ENCODE measurements at places on chromosomes 7 and 10.

- peak; percentile 52 for DNase-seq
Observed at GRCh38 chr10:72257051-72257892, 16.5 kb upstream of the DDIT4 start.

DNA sequence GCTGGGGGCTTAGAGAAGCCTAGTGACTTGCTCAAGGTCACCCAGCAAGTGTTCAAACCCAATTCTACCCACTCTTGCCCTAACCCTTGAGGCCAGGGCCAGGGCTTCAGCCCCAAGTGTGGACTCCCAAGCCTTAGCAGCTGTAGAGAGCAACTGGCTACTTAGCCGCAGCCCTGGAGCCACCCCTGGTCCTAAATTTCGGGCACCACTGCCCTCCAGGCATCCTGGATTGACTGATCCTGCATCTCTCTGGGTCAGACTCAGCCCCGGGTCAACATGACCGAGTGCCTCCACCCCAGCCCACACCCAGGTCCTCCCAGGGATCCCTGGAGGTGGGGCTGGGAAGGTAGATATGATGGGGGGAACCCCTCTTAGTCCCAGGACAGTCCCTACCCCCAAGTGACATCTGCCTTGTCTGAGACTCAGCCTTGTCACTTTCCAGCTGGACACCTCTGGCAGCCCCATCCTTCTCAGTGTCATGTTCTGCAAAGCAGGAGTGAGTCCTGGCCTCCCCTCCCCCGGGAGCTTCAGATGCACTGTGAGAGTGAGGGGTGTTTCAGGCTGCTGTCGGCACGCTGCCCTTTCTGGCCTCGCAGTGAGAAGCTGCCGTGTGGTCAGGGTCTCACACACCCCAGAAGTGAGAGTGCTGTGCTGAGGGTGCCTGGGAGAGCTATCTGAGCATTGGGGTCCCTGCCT, 89.8 kb downstream of the ZMIZ1 start:
- DNase-seq = no peak

DNA sequence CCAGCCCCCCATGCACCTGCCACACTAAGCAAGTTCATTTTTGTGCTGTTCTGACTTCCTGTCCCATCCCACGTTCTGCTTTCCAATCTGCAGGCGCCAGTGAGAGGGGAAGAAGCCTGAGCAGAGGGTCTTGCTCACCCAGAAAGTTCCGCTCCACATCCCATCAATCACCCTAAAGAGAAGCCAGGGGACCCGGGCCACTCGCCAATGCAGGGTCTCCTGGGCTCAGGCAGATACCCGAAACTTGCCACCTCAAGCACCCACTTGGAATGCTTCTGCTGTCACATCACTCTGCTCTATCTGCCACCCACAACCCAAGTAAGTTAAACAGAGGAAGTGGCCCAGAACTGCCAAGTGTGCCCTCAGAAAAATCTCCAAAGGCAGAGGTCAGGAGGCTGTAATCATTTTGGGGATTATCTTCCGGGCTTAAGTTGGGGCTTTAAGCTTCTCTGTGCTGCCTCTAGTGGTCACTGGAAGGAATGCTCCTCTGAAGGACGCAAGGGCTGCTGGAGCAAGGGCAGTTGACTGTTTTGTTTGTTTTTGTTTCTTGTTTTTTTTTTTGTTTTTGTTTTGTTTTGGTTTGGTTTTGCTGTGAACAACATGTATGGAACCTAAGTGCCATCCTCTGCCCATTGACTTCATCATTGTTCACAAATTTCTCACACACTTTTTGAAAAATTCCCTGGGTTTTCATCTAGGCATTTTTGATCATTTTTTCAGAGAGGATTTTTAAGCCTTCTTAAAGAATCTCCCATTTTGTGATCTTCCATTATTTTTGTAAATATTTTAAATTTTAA, 25.5 kb downstream of the PRR15 start:
- DNase-seq = peak; percentile 71

DNA sequence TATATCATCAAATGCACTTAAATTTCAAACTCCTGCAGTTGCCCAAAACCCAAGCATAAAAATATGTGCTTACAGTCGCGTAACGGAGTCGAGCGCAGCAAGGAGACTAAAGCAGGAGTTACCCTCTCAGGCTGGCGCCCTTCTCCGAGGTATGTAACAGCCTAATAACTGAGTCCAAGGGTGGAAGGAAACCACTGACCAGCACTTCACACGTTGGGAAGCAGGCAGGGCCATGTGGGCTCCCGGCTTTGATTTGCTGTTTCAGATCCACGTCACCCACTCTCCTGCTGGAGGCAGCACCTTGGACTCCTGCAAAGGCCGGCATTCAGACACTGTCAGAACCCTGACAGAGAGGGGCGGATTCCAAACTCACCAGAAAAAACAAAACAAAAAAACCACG, 123.8 kb downstream of the DIP2C start:
- DNase-seq = no peak

DNA sequence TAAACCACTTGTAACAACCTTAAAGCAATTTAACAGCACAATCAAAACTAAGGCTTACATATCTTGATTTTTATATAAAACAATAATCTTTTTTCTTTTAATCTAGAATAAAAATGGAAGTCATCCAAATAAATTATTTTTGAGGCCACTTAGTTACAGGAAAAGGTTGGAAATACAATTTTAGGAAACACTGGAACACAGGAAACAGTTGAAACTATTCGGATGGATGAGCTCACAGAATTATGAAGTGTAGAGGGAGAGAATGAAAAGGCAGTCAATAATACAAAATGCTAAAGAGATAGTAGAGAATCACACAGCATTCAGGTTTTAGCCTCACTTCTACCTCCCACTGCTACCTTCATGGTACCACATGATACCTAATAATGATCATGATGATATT, 124.2 kb downstream of the SEMA3D start:
- DNase-seq = no peak

DNA sequence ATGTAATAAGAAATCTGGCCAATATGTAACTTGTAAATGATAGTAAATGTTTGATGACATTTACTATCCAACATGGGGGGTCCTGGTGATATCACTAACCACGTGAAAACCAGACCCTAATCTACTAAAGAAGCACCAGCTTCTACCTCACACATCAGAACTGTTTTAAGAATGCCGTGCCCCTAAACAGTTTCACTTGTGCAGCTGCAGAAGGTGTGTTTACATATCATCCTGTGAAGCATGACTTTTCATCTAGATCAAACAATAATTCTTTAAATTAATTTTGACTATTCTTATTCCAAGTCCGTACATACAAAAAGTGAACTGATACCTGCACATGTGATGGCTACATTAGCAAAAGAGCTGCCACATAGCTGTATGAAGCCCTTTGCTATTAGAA, 61.0 kb downstream of the STEAP1B start:
- peak; percentile 42 for DNase-seq

DNA sequence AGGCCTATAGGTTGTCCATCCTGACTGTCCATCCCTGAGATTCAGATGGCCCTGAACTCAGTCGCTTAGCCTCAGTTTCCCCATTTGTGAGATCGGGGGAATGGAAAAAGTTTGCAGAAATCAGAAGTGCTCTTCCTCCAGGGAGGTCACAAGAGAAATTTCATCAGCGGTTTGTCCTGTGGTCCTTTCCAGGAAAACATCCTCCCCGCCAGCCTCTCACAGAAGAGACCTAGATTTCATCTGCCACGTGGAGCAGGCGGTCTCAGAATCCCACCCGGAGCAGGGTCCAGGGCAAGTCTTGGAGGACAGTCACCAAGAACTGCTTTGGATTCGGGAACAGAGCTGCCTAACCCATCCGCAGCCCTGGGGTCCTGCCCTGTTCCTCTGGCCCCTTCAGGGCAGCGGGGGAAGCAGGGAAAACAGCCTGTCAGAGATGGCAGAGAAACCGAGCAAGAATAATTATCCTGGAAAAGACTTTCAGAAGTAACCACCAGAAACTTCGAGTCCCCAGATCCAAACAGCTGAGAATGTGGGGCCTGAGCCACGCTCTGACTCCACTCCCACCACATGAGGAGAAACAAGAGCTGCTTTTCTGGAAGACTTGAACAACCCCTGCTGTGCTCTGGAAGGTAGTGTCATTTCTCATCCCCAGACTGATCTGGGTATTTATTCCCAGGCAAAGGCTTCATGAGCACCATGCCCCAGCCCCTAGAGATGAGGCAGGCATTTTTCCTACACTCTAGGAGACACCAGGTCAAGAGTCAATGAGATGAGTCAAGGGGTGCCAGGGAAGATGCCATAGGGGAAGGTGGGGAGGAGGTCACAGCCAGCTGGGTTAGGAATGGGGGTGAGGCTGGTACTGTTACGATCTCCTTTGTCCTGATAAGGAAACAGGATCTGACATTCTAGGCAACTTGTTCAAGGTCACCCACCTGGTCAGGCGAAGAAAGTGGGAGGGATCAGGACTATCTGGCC, 1.1 kb upstream of the TNS3 start:
- no peak for DNase-seq

DNA sequence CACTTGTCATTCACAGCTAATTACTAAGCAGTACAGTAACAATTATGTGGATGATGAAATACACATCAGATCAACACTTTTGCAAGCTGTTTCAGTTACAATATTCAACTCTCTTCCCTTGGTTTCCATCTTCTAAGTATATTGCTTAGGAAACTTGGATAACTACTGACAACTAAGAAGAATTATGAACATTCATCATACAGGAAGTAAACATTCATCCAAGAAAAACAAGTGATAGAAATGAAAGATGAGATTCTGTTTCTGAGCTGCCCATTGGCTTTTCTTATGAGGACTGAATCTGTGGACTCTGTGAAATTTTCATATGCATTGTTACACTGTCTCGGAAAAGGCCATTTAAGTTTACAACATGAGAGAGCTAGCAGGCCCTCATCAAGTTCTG, 240.2 kb downstream of the PRKG1 start:
- DNase-seq = no peak

DNA sequence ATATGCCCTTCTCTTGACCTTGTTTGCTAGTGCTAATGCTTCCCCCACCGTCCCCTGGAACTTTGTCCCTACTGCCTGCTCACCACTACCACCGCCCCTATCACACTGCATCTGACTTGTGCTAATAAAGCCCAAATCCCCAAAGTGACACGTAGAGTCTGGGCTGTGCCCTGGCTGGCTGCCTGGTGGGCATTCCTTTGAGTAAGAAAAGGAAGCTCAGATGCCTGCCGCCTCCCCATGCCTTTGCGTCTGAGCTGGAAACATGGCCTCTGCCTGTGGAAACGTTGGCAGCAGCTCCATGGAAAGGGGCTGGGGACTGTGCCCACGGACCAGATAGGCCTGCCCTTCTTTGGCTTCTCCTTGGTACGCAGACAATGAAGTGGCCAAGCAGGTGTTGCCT, 138.3 kb downstream of the CYP26A1 start:
- no peak for DNase-seq

DNA sequence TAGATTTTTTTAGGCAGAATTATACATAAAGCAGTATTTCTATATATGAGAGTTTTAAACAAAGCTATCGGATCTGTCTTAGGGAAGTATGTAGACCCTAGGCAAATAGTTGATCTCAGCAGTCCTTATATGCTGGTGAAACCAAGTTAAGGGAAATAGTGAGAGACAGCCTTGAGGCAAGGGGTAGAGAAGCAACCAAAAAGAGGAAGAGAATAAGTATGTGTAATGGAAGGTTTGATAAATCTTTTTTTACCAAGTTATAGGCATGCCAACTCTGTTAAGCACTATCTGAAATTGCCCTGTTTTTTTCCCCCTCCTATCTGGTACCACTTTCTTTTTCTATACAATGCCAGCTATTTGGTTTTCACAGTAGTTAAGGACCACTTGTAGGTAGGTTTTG, 19.9 kb downstream of the SPAG6 start:
- DNase-seq = peak; percentile 24

DNA sequence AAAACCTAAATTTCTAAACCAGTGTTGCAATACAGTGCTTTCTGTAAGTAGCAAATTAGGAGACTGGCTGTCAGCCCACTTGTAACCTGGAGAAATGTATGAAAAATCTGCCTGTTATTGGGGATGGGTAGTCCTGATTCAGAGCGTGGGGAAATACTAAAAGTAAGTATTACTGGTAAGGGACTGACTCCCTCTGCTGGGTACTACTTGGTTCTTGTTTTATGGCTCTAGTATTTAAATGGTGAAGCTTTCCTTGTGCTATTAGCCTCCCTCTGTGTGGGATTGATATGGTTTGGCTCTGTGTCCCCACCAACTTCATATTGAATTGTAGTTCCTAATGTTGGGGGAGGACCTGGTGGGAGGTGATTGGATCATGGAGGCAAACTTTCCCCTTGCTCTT, 886.1 kb downstream of the SORCS1 start:
- DNase-seq = no peak

- no peak for DNase-seq
Observed at GRCh38 chr10:133075346-133076137, 12.2 kb upstream of the ADGRA1 start.

- DNase-seq = no peak
Observed at GRCh38 chr7:12596225-12596790, 25.8 kb downstream of the SCIN start.

DNA sequence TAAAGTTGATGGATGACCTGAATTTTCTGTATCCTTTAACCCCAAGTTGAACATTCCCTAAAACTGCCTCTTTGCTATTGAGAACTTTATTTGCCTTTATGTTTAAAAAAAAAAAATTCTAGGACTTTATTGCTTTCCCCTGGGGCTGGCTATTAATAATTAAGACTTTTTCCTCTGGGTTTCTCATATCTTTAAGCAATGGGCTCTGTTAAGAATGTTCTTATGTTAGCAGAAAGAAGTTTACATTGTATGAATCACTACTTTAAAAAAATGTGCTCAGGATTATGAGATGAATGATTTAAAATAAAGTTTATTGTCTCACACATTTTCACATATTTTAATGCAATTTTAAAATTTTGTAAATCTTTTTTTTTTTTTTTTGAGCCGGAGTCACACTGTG, 19.5 kb downstream of the TAX1BP1 start:
- DNase-seq = no peak

DNA sequence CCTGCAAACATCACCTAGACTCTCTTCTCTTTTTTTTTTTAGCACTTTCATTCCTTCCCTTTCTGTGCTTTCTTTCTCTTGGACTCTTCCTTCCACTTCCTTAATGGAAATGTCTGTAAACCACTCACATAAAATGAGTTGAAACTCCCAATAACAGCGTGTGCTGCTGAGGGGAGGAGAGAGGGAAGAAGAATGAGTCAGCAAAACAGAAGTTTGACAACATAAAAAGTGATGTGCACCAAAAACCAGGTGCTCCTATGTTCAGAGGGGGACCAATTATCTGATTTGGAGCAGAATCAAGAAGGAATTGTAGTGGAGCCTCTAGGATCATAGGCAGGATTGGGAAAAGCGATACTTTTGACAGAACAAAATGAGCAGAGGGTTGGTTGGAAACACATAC, 712.1 kb upstream of the IGFBP3 start:
- DNase-seq = no peak

- DNase-seq = no peak
Observed at GRCh38 chr7:11573128-11573750, 258.8 kb downstream of the THSD7A start.

- no peak for DNase-seq
Observed at GRCh38 chr10:84054743-84055142, 84.6 kb upstream of the GHITM start.

GRCh38 chr10:33416209-33416608, 81.7 kb upstream of the NRP1 start:
- DNase-seq = no peak

- no peak for DNase-seq
Observed at GRCh38 chr10:84185526-84186175, 8.7 kb upstream of the CDHR1 start.

- no peak for DNase-seq
Observed at GRCh38 chr7:153942036-153942435, 110.2 kb upstream of the DPP6 start.

Measured in germinal center (tissue), 1 donor.